ENCODE measurements at places on chromosomes 13 and 19.
A peak's percentile ranks its signal among the peaks of the same experiment; 100 is the strongest.

DNA sequence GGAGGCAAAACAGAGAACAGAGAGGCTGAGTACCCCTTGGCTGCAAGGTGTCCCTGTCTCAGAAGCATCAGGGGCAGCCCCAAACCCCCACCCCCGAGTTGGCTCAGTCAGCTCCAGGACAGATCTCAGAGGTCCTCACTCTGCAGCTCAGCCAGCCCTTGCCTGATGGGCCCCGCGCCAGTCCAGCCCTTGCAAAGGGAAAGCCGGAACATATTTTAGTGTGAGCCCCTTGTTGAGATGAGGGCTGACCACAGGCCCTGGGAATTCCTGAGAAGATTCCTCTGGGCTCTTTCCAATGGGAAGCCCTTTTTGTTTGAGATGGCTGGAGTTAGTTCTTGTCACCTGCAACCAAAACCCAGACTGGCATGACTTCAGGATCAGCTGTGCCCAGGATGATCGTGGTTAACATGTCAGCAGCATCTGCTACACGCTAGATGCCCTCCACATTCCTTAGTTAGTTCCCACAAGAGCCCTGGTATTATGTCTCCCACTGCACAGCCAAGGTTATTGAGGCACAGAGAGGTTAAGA is 33.9 kb upstream of the CCNE1 start:
- DNase-seq = no peak

- no peak for DNase-seq
Observed at GRCh38 chr13:78997902-78998629, 339.1 kb upstream of the OBI1 start.

DNA sequence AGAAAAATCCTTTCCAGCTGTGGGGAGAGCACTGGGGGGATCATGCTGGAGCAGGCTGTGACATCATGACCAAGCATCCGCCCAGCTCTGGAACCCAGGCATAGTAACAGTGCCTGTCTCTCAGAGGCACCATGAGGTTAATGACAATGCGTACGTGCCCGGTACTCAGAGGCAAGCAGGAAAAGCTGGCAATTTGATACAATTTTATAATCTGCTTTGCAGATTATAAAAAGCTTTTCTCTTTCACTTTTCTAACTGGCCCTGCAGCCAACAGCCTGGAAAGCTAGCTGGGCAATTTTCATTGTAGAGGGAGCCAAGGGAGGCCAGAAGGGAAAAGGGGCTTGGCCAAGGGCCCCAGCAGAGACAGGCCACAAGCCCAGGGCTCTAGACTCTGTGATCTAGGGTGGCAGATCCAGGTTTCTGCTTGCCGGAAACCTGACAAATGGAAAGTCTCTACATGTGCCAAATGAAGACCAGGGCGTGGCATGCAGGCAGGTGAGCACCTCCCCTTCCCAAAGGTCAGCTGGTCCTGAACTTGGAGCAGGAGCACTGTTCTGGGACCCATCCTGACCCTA is 22.7 kb downstream of the VRK3 start:
- DNase-seq = no peak

GRCh38 chr13:33015791-33016323 is 366 bp upstream of the KL start:
- no peak for DNase-seq

- no peak for DNase-seq
Observed at GRCh38 chr13:21550918-21551317, 53.1 kb downstream of the MICU2 start.

- DNase-seq = no peak
Observed at GRCh38 chr13:28476919-28477708, 17.8 kb downstream of the FLT1 start.

DNA sequence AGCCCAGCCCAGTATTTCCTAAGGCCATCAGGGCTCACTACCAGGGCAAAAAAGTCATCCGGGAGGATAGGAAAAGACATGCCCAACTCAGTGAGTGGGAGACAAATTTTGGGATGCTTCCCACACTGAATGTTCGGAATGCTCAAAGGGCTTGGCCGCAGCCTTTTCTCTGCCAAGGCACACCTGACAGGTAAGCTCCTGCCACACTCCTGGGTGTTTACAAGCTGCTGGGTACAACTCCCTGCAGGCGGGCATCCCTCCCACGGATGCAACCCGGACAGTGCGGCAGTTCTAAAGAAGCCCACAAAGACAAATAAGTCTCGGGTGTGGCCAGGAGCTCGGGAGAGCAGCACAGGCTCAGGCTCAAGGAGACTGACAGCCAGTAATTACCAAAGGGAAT is 28.1 kb downstream of the SLC7A1 start:
- DNase-seq = no peak

DNA sequence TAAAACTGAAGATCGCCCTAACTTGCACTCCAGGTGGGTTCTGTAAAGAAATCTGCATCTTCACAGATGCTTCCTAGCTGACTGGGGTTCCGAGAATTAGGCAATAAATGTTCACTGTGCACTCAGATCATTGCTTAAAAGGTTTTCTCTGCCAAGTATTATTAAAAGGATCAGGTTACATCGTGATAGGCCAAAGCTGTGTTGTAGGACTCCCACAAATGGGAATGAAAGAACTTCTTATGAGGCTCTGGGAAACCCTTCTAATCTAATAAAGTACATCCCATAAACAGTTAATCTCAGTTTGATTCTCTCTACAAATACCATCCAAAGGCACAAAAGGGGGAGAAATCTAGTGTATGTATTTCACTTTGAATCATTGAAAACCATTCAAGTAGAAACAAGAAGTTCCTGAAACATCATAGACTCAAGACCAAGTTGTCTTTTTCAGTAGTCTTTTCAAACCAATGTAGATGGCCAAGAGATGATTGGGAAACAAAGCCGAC is 7.1 kb upstream of the POU4F1 start:
- peak; percentile 58 for DNase-seq

DNA sequence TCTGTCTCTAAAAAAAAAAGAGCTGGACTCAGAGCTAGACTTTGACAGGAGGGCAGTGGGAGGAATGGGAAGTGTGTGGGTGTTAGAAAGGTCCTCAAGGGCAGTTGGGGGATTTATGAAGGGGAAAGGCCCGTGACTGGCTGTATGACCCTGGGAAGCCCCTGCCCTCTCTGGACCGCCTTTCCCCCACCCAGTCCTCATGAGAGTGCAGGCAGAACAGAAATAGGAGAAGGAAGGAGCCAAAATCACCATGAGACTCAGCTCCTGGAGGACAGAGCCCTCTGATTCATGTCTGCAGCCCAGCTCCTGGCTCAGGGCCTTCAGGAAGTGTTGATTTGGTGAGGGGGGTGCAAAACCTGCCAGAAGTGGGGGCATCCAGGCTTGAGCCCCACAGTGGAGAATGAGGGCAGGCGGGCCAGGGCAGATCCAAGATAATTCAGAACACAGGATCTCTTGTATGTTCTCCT is 8.7 kb upstream of the SMG9 start:
- DNase-seq = no peak

DNA sequence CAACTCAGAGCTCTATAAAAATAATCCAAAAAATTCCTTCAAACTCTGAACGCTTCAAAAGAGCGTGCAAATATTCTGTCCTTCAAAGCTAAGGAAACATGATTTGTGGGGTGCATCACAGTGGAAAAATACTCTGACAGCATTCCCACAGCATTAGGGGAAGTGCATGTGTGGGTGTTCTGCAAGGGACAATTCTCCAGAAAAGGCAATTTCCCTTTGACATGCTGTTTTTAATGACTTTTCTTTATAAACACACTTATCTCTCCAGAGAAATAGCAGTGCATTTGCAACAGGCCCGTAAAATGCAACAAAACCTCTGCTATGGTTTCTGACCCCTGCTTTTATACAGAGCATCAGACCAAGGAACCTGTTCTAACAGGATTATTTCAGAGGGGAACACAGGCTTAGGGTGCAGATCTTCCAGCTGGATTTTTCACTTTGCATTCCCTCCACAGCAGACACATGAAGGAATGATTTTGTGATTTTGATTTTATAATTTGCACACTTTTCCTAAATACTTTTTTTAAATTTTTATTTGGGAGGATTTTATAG is 42.6 kb downstream of the KL start:
- DNase-seq = no peak

- no peak for DNase-seq
Observed at GRCh38 chr19:13827656-13828055, 32.4 kb downstream of the ZSWIM4 start.

- no peak for DNase-seq
Observed at GRCh38 chr13:82993417-82993816, 888.9 kb downstream of the SLITRK1 start.

- DNase-seq = no peak
Observed at GRCh38 chr13:76703216-76703615, 183.0 kb downstream of the KCTD12 start.

DNA sequence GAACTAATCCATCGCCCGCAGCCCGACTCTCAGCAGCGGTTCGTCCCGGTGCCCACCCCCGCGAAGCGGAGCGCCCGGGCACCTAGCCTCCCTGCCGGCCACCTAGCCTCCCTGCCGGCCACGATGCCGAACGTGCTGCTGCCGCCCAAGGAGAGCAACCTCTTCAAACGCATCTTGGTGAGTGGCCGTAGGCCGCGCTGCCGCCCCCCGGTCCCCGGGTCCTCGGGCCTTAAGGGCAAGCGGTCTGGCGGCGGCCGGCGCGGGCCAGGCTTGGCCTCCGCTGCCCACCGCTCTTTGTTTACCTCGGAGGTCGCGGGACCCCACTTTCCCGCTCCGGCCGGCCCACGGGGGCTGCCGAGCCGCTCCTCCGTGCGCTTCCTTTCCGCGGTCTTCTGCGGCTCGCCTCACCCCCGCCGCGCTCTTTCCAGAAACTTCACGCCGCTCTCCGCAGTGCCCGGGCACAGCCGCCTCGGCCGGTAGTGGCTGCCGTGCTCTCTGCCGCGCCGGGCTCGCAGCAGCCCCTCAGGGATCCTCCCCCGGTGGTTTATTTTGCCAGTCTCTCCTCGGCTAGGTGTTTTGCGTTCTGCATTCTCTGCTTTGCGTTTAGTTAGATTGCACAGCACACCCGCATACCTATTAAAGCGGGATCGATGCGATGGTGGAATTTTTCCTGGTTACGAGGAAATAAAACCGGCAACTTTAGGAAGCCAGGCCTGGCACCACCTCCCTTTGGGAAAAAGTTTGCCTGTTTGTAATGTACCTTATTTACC is 524 bp downstream of the NAA16 start:
- DNase-seq = peak; percentile 62

DNA sequence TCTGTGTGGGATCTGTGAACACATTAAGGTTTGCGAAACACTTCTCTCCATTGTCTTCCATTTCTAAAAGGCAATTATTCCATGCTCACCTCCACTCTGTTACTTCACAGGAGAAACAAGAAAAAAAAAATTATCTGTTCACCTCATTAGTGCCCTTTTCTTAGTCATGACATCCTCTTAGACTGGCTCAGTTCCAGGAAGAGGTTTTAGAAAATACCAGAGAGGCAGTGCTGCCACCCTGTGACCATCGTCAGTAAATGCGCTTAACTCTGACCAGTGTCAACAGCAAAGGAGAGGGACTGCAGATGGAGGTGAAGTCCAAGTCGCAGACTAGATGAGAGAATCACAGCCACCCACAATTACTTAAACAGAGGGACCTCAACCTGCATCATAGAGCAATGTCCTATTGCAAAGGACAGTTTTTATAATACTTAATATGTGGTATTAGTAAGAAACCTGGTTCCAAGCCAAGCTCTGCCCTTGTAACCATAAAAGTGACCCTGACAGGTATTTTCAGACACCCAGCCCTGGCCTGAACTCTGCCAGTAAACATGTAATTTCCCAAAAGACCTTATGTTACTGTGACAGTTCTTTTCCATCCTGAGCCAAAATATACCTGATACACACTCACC is 19.4 kb downstream of the CEACAM21 start:
- DNase-seq = peak; percentile 51

DNA sequence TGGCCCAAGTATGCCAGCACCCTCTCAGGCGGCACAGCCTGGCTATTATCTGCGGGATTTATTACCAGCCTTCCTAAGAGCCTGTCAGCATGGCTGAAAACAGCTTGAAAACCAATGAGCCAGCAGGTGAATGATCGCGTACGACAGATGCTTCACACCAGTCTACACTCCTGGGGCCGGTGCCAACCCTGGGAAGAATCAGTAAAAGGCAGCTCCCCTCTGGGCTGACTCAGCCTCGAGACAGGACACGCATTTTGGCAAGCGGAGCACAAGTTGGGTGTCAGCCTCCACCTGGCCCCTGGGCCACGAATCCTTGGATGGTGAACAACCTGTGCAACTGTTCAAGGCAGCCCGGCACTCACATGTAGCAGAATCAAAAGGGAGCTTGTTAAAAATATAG is 15.6 kb downstream of the EMP3 start:
- DNase-seq = peak; percentile 82

- DNase-seq = no peak
Observed at GRCh38 chr13:75637181-75637750, 1.1 kb downstream of the LMO7 start.

- DNase-seq = no peak
Observed at GRCh38 chr13:97327086-97327485, 105.0 kb downstream of the MBNL2 start.

GRCh38 chr19:56085571-56086275 is 35.4 kb downstream of the ZNF787 start:
- DNase-seq = no peak

DNA sequence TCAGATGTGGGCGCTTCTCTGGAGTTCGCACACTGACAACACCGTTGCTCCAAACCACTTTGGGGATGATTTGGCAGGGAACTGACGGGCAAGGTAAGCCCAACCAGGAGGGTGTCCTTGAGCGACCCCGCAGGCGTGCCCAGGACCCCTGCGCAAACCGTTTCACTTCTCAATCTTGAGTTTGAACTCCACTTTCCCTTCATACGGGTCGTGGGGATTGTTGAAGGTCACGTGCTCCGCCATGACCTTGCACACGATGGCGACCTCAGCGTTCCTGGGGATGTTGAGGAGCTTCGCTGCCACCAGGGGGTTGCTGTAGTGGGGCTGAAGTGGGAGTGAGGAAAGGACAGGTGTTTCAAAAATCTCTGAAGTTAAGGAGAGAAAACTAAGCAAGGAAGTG is 8.8 kb downstream of the ATP4B start:
- DNase-seq = peak; percentile 23

GRCh38 chr13:83929157-83929556 is 46.9 kb upstream of the SLITRK1 start:
- no peak for DNase-seq

DNA sequence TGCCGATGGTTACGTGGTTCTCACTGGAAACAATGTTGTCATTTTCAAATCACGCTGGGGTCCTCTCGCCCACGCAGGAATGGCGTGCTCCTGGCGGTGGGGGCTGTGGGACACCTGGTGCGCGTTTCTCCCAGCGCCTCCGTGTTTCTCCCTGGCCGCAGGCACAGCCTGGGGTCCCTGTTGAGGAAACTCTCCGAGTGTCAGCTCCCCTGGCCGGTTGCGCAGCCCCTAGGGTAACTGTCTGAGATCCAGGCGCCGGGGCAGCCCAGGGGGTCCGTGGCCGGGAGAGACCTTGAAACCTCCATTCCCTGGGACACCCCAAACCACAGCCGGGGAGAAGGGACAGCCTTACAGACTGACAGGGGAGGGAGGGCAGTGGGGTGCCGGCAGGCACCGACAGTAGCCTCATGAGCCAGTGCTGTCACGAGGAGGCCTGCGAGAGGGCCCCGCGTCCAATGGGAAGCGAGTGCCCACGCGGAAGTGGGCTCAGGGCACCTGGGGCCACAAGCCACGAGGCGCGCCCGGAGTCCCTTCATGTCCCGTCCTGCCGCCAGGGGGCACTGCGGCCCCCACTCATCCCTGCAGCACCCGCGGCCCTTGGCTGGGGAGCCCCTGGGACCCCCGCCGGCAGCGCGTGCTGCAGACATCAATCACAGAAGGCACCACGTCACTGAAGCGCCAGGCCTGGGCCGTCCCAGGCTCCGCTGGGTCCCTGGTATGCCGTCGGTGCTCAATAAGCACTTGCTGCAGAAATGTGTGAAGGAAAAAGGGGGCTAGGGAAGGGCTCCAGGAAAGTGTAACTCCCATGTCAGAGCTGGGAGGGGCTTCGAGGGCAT is 9.5 kb downstream of the ADAMTSL5 start:
- no peak for DNase-seq
